ENCODE measurements at places on chromosomes 2 and 18.

DNA sequence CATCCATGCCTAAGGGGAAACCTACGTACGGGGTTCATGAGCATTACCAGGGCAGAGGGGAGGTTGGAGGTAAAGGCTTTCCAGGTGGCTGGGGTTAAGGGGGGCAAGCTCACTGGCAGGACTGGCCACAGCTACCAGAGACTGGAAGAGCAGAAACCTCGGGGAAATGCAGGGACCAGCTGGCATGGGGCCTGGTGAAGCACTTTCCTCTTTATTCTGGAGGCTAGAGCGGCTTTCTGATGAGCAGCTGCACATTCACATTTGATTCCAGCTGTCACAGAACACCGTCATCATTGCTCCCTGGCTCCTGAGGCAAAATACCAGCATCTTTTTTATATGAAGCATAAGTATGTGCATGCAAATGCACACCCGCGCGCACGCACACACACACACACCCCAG lies 28.7 kb upstream of the LRRC30 start:
- no peak for DNase-seq

DNA sequence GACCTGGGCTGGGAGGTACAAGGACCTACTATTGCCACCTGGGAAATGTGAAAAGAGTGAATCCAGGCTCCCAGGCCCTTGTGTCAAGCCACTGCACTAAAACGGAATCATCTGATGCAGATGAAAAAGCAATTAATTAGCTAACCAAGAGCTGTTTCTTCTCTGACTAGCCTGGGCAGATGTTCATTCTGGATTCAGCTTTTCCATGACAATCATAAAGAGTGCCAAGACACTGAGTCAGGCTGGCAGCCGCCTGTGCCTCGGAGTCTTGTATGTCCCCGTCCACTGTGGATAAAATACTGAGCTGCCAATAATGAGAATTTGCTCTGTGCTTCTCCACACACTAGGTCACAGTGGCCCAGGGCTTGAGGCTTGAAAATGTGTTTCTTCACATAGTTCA lies 21.7 kb upstream of the LCLAT1 start:
- no peak for DNase-seq

- no peak for DNase-seq
Measured at GRCh38 chr2:136111711-136112110, 6.2 kb downstream of the CXCR4 start.

DNA sequence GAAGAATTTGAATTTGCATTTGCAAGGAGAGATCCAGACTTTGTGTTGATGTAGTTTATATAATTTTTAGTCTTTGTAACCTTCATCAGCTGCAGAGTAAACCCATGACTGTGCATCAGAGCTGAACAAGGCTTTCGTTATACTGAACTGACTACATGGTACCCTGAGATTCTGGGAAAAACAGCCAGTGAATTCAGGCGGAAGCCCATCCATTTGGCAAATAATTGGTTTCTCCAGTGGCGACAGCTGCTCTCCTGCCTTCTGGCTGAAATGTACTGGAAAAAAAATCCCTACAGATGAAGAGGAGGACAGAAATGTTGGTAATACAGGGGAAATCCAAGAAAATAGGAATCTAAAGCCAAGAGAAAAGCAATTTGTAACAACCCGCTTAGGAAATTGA lies 657.5 kb upstream of the CDH7 start:
- no peak for DNase-seq

GRCh38 chr2:119219873-119220272 lies 3.8 kb upstream of the STEAP3 start:
- DNase-seq, result no peak

DNA sequence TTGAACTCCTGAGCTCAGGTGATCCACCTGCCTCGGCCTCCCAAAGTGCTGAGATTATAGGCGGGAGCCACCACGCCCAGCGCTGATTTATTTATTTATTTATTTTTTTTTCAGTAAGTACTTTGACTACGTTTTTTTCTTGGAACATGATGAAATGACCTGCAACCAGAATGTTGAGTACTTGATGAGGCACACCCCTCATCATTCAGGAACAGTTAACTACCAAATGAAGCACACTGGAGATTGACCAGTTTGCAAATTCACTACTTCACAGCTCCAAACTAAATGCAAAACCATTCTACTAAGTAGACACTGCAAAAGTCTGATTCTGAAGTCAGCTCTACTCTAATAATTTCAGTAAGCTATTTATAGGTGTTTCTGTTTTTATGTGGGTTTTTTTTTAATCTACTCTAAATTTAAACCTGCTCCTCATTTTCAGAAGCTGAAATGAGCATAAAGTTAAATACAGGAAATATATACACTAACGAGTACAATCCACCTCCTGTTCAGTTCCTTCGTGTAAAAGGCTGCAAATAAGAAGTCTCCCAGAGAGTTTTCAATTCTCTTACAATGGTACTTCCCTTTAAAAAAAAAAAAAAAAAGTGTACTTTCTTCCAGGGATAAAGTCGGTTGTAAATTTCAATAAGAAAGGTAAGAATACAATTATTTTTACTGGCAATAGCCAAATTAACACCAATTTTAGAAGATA lies 1.4 kb downstream of the GFPT1 start:
- DNase-seq, result no peak

DNA sequence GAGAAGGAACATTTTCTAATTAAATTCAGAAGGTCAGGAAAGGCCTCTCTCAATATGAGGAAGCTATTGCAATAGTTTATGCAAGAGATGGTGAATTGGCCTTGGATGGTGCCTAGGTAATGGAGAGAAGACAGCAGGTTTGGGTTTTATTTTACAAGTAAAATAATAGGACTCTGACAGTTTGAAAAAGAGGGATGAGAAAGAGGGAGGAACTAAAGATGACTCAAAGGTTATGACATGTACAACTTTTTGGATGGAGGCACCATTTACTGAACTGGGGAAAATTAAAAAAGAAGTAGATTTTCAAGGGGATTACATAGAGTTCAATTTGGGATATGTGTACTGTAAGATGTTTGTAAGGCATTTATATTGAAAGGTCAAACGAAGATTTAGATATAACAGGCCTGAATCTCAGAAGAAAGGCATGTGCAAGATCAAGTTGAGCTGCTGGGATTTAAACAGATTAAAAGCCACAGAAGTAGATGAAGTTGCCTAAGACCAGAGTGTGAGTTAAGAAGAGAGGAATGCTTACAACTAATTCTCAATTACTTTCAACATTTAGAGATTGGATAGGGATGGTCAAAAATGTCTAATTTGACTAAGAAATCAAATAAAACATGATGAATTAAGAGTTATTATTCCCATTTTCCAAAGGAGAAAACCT lies 12.3 kb upstream of the ASNSD1 start:
- DNase-seq, result no peak

DNA sequence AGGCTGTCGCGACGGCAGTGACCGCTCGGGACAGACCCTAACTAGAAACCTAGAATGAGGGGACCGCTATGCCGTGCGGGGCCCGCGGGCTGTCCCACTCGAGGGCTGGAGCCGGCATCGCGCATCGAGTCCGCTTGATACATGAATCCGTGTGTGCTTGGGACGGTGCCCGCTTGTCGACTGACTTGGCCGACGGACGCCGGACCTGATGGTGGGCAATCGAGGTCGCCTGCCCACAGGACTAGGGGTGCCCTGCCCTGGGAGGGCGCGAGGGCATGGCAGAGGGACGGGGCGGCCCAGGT lies 749 bp upstream of the PTMA start:
- no peak for DNase-seq

GRCh38 chr2:65429786-65430602 lies 2.4 kb downstream of the SPRED2 start:
- no peak for DNase-seq

- DNase-seq, result peak; percentile 81
Measured at GRCh38 chr18:60554967-60555366, 182.4 kb upstream of the MC4R start.

DNA sequence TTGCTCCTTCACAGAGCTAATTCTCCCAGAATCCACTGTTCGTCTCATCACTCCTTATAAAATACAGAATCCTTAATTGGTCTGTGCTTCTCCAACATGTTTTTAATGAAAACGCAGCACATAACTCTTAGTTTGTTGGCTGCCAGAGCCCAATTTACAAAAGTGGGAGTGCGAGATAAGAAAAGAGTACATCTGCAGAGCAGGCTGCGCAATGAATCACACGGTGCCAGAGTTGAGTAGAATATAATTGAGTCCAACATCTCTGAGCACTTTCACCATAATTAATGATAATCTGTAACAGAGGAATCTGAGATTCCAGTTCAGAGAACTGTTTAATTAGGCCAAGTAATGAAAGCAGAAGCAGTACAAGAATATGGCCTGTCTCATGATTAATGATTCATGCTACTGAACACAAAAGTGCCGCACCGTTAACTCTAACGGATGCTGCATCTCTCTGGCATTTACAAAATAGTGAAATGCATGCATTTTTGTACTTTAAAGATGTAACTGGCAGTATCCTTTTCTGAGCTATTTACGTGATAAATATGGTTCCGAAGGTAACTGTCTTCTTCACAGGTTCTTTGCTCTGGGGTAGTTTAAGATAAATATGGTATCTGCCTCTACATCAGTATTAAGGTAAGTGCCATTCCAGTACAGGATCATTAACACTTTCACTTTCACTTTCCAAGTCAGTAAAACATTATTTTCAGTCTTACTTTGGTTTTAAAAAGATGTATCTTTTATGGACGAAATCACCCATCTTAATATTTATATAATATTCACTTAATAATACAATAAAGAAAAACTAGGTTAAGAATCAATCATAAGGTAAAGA lies 785.6 kb downstream of the NR4A2 start:
- no peak for DNase-seq

GRCh38 chr2:101971836-101972235 lies 19.9 kb upstream of the IL1R2 start:
- DNase-seq, result no peak

GRCh38 chr2:235098269-235098668 lies 146.5 kb downstream of the SH3BP4 start:
- peak; percentile 22 for DNase-seq

GRCh38 chr2:226711606-226712296 lies 87.9 kb downstream of the IRS1 start:
- no peak for DNase-seq

GRCh38 chr2:237894396-237894979 lies 35.1 kb downstream of the RAMP1 start:
- DNase-seq, result no peak

DNA sequence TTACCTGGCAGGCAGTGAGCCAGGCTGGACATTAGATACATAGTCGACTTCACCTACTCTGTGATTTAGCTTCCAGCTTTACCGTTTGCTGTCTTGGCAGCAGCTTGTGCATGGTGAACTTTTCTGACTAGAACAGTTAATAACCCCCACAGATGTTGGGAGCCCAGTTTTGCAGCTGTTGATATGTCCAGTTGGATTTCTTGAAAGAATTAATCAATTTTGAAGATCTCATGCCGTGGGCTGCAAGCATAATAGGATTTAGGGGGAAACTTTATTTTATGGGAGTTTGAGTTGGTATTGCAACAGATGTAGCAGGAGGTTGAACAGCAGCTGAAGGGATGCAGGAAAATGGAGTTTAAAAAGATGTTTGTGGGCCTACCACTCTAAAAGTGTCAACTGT lies 13.8 kb downstream of the MYO1B start:
- no peak for DNase-seq

- DNase-seq, result no peak
Measured at GRCh38 chr2:62163106-62163831, 32.6 kb upstream of the B3GNT2 start.

- DNase-seq, result no peak
Measured at GRCh38 chr18:79217979-79218604, 148.9 kb downstream of the ATP9B start.

GRCh38 chr2:142893241-142893640 lies 15.8 kb downstream of the KYNU start:
- no peak for DNase-seq

- no peak for DNase-seq
Measured at GRCh38 chr2:109168716-109169115, 39.7 kb downstream of the SH3RF3 start.

DNA sequence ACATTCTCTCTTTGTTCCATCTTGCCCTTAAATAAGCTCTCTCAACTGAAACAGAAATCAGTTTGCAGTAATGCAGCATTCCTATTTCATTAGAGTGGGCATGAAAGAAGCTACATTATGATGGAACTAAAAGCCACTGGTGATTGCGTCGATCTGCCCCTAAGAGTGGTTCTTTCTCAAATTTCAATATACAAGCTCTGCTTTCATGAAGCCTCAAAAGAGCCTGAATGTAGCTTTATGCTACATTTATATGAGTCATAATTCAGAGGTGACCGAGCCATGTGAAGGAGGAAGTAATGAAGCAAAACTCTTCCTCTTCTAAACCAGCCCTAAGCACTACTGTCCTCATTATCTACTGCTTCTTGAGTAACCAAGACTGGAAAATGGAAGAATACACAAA lies 64.8 kb upstream of the CYTIP start:
- no peak for DNase-seq

GRCh38 chr2:171325886-171326585 lies 107.8 kb downstream of the METTL8 start:
- DNase-seq, result no peak

DNA sequence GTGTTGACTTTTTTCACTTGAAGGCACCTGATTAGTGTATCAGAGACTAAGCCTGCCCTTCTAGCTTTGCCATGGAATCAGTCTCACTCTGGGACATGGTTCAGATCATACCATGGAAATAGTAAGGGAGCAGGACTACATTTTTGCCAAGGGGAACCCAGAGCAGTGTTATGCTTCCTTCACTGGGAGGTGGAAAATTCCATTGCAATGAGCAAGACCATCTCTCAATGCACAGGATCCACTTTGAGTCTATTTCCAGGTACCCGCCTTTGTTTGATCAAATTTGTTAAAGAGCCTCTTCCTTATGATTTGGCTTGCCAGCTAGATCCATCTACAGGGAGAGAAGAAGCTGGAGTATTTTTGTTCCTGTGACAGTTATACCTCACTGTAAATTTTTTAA lies 395.8 kb downstream of the MTX2 start:
- DNase-seq, result no peak

DNA sequence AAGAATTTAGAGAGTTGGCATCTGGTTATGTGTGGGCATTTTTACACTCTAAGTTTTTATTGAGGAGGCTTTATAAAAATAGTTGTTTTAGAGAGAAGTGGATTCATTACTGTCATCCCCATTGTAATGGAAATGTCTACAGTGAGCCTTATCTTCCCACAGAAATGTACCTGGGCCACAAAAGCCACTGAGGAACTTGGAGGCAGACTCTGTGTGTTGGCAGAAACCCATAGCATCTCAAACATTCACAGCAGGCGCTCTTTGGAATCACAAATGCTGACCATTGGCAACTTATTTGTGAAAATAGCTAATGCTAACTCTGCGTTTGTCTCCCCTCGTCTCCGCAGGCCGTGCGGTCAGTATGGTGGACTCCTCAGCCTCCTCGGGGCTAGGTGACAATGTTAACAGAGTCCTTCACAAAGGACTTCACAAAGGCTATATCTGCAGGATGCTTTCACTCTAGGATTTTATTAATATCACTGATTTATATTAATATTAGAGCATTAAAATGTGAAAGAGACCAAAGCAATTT lies 689.1 kb upstream of the POU3F3 start:
- DNase-seq, result no peak

DNA sequence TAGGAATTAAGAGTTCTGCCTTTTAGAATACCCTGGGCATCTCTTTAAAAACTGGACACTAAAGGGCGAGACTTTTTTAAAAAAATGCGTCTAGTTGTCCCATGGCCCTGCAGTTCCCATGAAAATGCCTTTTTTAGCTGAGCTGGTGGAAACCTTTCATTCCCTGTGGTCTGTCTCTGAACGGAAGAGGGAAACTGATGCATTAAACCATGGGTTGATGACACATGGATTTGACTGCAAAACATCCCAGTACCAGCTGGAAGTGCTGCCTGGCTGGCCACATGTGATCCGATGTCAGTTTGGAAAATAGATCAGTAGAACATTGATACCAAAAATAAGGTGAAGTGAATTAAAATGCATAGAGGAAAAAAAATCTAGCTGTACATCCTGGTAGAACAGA lies 129.2 kb downstream of the MYO1B start:
- no peak for DNase-seq

GRCh38 chr2:55616551-55617174 lies 759 bp downstream of the PPP4R3B start:
- peak; percentile 10 for DNase-seq
